Activated T-cell treated with anti-CD3 and anti-CD28 coated beads, Interleukin-2, amount 50 U/mL, for 48 hours (primary cell): ENCODE measurements at places on chromosomes 7 and 10.

- DNase-seq: no peak
Measured at GRCh38 chr10:63901228-63901627, 380.0 kb downstream of the REEP3 start.

GRCh38 chr7:100158229-100159098 lies at the start of gene TRAPPC14:
TSS of gene TRAPPC14 (minus strand) at chr7:100158723. CDS start at chr7:100158499, 224 bp downstream.
- peak; percentile 96 for DNase-seq

DNA sequence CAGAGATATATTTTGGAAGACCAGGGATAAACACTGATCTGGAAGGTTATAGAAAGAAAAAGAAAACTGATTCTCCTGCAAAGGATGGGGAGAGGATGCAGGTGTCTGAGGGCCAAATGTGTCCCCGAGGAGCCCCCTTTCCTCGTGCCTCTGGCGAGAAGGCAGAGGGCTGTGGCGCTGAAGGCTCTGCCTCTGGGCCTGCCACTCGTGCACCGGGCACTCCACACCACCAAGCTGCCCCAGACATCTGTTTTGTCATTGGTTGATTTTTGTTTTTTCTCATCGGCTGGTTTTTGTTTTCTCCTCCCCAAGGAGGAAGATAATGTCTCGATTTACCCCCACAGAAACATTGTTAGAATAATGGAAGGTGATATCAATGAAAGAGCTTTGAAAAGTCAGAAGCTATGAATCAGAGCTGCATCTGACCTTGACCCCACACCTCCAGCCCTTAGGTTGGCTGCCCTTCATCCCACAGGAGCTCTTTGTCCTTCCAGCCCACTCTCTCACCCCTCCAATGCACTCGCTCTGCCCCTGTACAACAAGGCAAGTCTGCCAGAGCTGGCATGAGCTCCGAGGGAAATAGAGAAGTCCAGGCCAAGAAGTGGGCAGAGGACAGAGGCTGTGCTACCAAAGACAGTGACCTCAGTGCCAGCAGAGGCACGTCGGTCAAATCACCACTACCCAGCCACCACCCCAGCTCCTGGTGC lies 124.8 kb downstream of the TCERG1L start:
- no peak for DNase-seq

GRCh38 chr7:4195660-4196059 lies 486.4 kb upstream of the FOXK1 start:
- DNase-seq: no peak

- no peak for DNase-seq
Measured at GRCh38 chr10:120768227-120768626, 82.9 kb upstream of the WDR11 start.

- DNase-seq: no peak
Measured at GRCh38 chr10:121248266-121248665, 350.0 kb downstream of the FGFR2 start.

- no peak for DNase-seq
Measured at GRCh38 chr7:104650991-104651640, 322.7 kb downstream of the LHFPL3 start.

DNA sequence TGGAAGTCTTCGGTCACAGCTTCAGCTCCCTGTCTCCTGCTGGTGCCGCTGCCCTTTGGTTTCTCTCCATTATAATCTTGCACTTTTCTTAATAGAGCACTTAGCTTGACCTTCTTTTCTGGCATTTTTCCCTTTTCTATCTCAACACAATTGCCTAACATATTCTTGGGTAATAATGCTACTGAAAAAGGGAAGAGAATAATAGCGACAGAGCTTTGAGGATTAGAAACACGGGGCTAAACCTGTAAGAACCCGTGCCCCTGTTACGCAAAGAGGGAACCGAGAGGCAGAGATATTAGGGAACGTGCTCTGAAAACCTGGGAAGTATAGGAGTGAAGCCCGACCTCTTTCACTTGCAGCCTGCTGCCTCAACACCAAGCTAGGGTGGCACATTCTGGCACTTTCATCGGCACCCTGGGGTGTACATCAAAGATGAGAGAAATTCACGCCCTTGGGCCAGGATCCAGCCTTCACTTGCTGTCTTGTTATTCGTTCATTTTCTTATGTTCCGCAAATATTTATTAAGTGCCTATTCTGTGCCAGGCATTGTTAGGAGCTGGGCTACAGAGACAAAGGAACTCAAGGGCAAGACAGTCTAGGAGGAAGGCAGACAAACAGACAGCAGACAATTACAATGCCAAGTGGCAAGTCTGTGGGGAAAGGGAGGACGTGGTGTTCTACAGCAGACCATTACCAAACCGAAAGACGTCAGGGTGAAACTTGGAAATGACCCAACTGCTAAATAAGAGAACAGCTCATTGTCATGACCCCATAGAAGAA lies 33.0 kb upstream of the GALNTL5 start:
- no peak for DNase-seq

GRCh38 chr7:121046893-121047468 lies 58.5 kb downstream of the CPED1 start:
- DNase-seq: no peak

DNA sequence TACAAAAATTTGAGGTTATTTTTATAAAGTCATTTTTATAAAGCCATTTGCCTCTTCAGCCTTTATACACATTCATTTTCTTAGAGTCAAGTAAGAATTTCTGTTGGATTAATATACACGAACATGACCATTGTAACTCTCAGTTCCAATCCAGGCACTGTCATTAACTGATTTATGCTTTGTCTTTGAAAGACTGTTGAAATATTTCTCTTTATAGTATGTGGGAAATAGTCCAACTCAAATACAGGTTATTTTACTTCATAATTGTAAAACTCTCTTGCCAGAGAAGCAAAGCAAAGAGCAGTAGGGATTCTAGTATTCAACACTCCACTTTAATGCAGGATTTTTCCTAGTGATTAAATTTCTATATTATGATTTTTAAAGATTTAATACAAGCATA lies 36.5 kb upstream of the PAPSS2 start:
- DNase-seq: no peak

GRCh38 chr7:126213876-126214275 lies 1038.9 kb downstream of the GRM8 start:
- DNase-seq: no peak

GRCh38 chr7:126608339-126608776 lies 644.4 kb downstream of the GRM8 start:
- peak; percentile 14 for DNase-seq

- DNase-seq: peak; percentile 27
Measured at GRCh38 chr7:139916717-139917395, 87.8 kb downstream of the TBXAS1 start.

GRCh38 chr7:16315280-16315679 lies 106.1 kb downstream of the CRPPA start:
- no peak for DNase-seq

DNA sequence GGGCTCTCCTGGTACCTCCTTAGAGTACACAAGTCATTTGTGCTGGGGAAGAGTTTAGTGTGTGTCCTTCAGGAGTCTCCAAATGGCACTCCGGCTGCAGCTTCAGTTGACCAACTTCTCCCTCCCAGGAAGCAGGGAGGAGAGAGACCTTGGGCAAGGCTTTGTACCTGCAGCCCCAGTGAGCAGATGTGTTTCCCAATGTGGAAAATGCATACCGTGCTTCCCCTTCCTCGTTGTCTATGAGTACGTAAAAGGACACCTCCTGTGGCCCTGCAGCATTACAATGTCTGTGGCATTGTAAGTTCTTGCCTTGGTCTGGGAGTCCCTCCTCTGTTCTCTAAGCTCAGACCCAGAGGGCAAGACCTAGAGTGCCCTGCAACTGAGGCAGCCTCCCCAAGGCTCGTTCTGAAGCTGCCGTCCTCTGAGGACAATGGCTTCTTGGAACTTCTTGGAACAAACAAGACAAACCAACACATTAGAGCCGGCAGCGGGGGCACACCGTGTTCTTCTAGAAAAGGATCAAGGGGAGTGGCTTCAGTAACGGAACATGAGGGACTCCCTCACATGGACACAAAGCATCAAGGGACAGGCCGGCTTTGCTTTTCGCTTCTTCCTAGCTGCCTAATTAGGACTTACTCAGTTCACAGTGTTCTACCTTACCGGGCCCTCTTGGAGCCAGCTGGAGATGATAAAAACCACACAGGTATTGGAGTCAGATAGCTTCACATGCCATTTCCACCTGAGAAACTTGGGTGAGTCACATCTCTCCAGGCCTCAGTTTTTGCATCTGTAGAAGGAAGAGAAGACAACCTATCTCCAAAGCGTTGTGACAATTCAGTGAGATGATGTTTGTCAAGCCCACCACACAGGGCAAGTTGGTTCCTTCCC lies 20.9 kb upstream of the PPA1 start:
- DNase-seq: no peak

DNA sequence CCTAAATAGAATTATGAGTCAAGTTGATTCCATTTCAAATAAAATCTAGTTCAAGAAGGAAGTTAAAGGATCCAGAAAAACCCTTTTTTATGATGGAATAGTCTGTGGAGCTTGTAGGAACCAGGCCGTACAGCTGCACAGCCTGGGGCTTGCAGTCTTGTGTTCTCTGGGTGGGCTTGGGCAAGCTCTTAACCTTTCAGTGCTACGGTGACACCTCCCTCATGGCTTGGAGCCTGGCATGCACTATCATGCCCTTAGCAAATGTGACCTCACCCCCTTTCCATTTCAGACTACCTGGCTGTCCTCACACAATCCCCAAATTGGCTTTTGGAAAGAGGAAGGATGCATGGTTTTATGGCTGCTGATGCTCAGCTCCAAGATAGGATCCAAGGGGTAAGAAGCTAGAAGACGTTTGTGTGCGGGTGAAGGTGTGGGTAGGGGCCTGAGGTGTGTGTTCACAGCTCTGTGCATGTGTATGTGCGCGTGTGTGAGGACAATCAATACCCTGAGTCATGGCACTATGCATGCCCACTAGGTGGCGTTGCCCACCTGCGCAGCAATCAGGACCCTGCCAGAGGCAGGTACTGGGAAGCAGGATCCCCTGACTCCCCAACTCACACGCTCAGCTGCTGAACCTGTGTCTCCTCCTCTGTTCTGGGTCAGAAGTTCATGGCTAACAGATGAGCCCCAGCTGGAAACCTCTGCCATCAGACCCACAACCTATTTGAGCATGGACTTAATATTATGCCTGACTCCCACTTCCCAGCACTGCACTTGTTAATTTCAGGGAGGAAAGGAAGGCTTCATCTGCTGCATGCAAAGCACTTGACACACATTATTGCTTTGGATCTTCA lies 113.4 kb downstream of the PTPN20 start:
- peak; percentile 77 for DNase-seq

DNA sequence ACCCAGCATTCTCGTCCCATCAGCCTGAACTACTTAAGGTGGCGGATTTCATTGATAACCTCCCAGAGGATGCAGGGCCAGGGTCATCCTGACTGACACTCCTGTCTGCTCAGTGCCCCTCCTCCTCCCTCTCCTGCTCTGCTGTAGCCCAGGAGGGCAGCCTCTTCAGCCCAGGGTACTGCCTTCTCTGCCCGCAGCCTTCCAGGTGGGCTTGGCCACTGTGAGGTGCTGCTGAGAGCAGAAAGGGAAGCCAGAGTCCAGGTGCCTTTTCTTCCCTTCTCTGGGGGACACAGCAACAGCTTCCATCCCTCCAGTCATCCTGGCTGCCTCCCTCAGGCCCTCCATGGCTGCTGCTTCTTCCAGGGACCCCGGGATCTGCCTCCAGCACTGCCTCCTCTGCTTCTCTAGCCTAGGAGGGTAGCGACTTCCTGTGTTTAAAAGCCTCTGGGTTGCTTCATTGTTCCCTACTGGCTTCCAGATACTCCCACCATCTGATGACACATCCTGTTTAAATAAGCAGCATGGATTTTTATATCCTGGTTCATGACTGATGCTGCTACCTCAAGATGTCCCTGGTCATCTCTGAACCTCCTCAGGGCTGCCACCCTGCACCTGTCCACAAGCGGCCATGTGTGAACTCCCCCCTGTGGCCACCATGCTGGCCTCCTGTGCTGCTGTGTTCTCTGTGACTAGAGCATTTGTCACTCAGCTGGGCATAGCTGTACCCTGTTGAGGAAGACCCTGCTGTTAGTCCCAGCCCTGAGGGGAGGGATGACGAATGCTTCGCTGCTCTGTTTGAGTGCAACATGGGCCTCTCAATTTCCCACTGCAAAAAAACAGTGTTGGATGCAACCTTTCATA lies 55.8 kb downstream of the AKR1C4 start:
- no peak for DNase-seq

- no peak for DNase-seq
Measured at GRCh38 chr7:126511046-126511445, 741.7 kb downstream of the GRM8 start.

GRCh38 chr10:109769966-109770365 lies 153.3 kb downstream of the XPNPEP1 start:
- no peak for DNase-seq

DNA sequence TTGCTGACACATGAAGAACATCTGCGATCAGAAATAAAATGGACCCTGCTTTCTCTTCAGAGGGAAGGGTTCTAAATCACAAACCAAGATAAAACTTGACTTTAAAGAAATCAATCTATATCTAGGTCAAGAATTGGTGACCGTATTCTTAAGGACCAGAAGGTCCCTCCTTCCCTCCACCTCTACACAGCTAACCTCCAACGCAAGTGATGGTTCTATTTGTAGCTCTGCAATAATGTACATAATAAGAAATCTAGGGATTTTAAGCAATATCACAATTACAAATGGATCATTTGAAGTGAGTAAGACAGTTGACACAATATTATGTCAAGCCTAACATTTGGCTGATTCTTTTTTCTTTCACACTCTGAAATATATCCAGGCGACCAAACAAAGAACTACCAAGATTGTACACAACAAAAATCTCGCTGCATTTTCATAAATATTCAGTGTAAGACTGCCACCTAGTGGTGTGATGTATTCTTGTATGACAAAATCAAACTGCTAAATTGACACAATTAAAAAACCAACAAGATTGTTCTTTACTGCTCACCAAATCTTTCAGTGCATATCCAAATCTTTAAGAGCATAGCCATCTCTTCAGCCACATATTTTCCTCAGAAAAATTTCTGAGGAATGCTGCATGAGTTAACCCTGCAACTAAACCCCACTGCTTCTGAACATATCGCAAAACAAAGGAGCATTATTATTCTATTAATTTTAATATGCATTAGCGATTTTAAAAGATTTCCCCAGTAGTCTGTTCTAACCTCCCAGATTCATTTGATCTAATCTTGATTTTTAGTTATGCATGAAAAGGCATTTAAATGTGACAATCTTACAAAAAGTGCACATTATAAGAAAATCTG lies 44.5 kb downstream of the ICA1 start:
- no peak for DNase-seq

GRCh38 chr7:146115851-146116520 lies 615 bp upstream of the CNTNAP2 start:
- peak; percentile 47 for DNase-seq

GRCh38 chr7:157837561-157837960 lies 500.8 kb downstream of the DNAJB6 start:
- DNase-seq: no peak

GRCh38 chr10:13383399-13383761 lies 35.3 kb upstream of the SEPHS1 start:
- no peak for DNase-seq

GRCh38 chr7:29196971-29197595 lies 2.5 kb downstream of the CHN2 start:
- no peak for DNase-seq
